ENCODE measurements at places on chromosomes 4 and X.

DNA sequence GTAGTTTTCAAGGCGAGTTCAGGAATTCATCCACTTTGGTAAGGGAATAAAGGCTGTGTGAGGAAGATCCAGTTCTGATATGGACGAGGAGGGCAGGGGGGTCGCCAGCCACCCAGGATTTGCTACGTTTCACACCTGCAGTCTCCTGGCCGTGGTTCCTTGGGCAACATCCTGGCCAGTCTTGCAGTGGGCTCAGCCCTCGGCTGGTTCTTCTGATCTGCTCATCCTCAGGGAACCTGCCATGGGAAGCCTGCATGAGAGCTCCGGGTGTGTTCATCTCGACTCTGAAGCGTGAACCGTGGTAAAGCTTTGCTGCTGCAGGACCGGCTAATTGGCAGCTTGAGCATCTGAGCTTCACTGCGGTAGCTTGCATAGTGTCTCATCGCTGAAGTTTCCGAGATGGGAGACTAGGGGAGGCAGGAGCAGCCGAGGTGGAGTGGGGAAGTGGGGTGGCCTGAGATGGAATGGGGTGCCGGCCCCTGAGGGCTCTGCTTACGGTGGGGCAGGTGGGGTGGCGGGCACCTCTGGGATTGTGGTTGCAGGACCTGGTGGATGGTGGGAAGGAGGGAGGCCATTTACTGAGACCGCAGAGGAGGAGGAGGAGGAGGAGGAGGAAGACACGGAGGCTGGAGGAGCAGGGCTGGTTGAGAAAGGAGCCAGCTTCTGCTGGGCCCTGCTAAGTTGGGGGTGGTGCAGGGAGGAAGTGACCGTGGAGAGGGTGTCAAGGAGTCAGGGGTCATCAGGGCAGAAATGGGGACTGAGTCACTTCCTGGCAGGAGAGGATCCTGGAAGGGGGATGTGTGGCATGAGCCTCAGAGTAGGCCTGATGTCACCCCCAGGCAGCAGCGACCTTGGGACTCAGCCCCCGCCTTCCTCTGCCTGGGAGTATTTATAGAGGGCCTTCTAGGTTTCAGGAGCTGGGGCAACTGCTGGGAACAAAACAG is 213.1 kb upstream of the PSAPL1 start:
- H3K4me1 ChIP-seq: peaks cover 59% of the 10 kb centered on the region
- no peaks in the 10 kb centered on the region for H3K36me3 ChIP-seq
- peak; percentile 57 for DNase-seq
- H3K4me3 ChIP-seq: no peak overlapping the region
- H3K27me3 ChIP-seq: no peaks in the 10 kb centered on the region

DNA sequence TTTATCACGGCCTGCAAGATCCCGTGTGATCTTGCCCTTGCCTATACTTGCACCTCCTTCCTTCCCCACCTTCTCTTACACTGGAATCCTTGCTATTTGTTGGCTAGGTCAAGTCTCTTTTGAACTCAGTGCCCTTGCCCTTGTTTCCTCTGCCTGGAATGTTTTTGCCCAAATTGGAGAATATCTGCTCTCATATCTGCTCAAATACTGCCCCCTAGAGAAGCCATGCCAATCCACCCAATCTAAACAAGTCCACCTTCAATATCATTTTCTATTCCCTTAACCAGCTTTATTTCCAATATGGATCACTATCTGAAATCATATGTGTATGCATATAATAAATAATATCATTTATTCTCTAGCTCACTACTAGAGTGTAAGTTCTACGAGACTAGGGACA is 1044.2 kb upstream of the FTHL17 start:
- no peaks in the 10 kb centered on the region for H3K4me1 ChIP-seq
- H3K36me3 ChIP-seq: no peaks in the 10 kb centered on the region
- DNase-seq: no peak
- H3K4me3 ChIP-seq: no peak overlapping the region
- H3K27ac ChIP-seq: no peak overlapping the region
- H3K27me3 ChIP-seq: no peaks in the 10 kb centered on the region

- no peaks in the 10 kb centered on the region for H3K36me3 ChIP-seq
- DNase-seq: peak; percentile 44
- H3K27ac ChIP-seq: peak overlapping the region; percentile 19
- peaks cover 8% of the 10 kb centered on the region for H3K4me1 ChIP-seq
- H3K4me3 ChIP-seq: no peak overlapping the region
- H3K27me3 ChIP-seq: no peaks in the 10 kb centered on the region
Observed at GRCh38 chr4:3436798-3437581, 4.8 kb upstream of the HGFAC start.

GRCh38 chrX:64850371-64851082 is 125.7 kb downstream of the ZC4H2 start:
- no peaks in the 10 kb centered on the region for H3K27me3 ChIP-seq
- no peak for DNase-seq
- no peak overlapping the region for H3K4me3 ChIP-seq
- H3K27ac ChIP-seq: no peak overlapping the region
- H3K36me3 ChIP-seq: no peaks in the 10 kb centered on the region
- H3K4me1 ChIP-seq: no peaks in the 10 kb centered on the region
